ENCODE measurements at places on chromosomes 11 and 22. TPM values are rescaled to one million over a fixed set of nuclear protein-coding genes. Genes with fewer than 3 reads are reported as not detected.

The CYP2D6 gene
- 1.9 TPM for total RNA-seq

The C11orf65 gene
- total RNA-seq, result 1.3 TPM

The PRR33 gene
- total RNA-seq, result not detected

The C22orf15 gene
- total RNA-seq, result not detected

The C1QTNF4 gene
- 0.34 TPM for total RNA-seq

The OR52I1 gene
- total RNA-seq, result not detected

The CDC42BPG gene
- total RNA-seq, result 30.1 TPM
